ENCODE measurements at places on chromosomes 12 and 14. TPM values are rescaled to one million over a fixed set of nuclear protein-coding genes. Genes with fewer than 3 reads are reported as not detected.

Gene TEX22
- 3.8 TPM for total RNA-seq

- H3K27ac ChIP-seq: no peak overlapping the region
- H3K4me1 ChIP-seq: no peaks in the 10 kb centered on the region
- no peak overlapping the region for H3K4me3 ChIP-seq
- no peak for DNase-seq
- H3K27me3 ChIP-seq: no peaks in the 10 kb centered on the region
- no peaks in the 10 kb centered on the region for H3K36me3 ChIP-seq
Observed at GRCh38 chr12:49244176-49244575, 20.7 kb upstream of the TUBA1C start.

GRCh38 chr14:50237427-50237826 lies 6.0 kb upstream of the SOS2 start:
- no peak overlapping the region for H3K27ac ChIP-seq
- no peaks in the 10 kb centered on the region for H3K27me3 ChIP-seq

Gene NR1H4
- total RNA-seq: not detected

GRCh38 chr12:41466300-41466699 lies 278.2 kb downstream of the PDZRN4 start:
- no peaks in the 10 kb centered on the region for H3K36me3 ChIP-seq
- no peaks in the 10 kb centered on the region for H3K4me1 ChIP-seq
- H3K4me3 ChIP-seq: no peak overlapping the region
- H3K27me3 ChIP-seq: no peaks in the 10 kb centered on the region
- DNase-seq: no peak

DNA sequence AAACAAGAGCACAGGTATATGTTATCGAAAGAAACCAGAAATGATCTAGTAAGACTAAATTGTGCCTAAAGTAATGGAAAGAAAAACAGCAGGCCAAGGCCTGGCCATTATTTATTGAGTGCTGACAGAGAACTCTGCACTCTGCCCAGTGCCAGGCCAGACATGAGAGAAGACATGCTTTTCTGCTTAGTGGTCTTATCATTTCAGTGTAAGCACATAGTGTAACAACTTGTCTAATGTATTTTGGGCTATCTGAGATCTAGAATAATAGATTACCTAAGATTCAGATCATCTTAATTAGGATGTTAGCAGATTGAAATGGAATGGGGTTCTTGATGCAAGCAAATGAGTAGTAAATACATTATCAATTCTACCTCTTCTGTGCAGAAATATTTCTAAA lies 278.3 kb downstream of the AKAP6 start:
- no peak overlapping the region for H3K27ac ChIP-seq
- no peaks in the 10 kb centered on the region for H3K4me1 ChIP-seq
- H3K36me3 ChIP-seq: no peaks in the 10 kb centered on the region
- DNase-seq: no peak
- no peak overlapping the region for H3K4me3 ChIP-seq
- H3K27me3 ChIP-seq: no peaks in the 10 kb centered on the region

Gene KRT74
- total RNA-seq: not detected

DNA sequence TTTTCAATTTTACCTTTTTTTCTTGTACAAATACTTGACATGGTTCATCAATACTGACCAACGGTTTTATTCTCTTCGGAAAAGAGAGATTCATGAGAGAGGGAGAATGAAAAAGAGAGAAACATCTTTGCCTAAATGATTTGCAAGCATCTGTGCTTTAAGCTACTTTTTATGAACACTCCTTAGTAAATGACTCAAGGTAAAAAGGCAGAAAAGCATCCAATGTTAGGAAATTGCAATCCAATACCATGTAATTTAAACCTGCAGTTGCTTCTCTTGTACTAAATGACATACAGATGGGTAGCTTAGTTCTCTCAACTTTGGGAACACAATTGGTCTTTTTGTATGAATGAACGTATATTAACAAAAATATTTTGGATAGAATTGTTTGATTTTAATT lies 46.1 kb downstream of the MSRB3 start:
- no peaks in the 10 kb centered on the region for H3K36me3 ChIP-seq
- H3K27me3 ChIP-seq: no peaks in the 10 kb centered on the region
- DNase-seq: no peak
- H3K4me1 ChIP-seq: no peaks in the 10 kb centered on the region

Measured in lower lobe of right lung (tissue), 2 donors.